ENCODE measurements at places on chromosomes 1 and 21.
A peak's percentile ranks its signal among the peaks of the same experiment; 100 is the strongest.

DNA sequence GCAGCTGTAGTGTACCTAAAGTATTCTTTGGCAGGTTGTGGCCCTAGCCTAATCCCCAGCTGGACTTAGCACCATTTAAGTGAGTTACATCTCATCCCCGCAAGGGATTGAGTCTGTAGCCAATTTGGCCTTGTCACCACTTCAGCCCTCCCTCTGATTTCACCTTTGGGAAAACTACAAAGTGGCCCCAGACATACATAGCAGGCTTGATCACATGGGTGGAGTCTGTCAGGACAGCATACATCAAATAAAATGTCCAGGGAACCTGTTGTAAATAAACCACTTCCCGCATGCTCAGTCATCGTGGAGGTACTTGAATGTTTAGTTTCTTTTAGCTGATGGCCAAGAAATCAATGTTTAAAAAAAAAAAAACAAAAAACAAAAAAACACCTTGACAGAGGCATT, 142.5 kb downstream of the DHRS3 start:
- DNase-seq, result no peak

DNA sequence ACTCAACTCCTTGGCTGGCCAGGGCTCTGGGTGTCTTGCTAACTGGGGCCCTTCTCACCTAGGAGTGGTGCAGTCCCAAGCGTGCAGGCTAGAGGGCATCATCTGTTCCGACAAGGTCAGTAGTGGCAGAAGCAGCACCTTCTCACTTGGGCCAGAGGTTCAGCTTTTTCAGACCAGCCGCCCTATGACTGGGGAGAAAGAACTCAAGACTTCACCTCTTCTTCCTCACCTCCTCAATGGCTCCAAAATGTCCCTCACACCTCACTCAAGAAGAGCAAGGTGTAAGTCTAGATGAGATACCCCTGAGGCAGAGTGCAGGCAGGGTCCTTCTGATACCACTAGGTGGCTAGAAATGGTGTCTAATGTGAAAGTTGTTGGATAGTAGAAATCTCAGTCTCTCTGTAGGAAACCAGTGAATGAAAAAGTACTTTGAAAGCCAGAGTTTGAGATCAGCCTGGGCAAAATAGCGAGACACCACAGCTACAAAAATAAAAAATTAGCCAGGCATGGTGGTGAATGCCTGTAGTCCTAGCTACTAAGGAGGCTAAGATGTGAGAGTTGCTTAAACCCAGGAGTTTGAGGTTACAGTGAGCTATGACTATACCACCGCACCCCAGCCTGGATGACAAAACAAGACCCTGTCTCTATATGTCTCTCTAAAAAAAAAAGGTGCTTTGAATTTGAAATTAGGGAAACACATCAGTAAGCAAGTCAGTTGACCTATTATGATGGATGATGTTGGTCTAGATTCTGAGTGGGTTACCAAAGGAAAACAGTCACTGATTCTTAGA, 8.6 kb upstream of the IL20 start:
- DNase-seq, result no peak

GRCh38 chr1:178308438-178308837, 188.3 kb downstream of the CLEC20A start:
- DNase-seq, result no peak

- DNase-seq, result no peak
Measured at GRCh38 chr1:18526436-18527275, 45.9 kb downstream of the KLHDC7A start.

DNA sequence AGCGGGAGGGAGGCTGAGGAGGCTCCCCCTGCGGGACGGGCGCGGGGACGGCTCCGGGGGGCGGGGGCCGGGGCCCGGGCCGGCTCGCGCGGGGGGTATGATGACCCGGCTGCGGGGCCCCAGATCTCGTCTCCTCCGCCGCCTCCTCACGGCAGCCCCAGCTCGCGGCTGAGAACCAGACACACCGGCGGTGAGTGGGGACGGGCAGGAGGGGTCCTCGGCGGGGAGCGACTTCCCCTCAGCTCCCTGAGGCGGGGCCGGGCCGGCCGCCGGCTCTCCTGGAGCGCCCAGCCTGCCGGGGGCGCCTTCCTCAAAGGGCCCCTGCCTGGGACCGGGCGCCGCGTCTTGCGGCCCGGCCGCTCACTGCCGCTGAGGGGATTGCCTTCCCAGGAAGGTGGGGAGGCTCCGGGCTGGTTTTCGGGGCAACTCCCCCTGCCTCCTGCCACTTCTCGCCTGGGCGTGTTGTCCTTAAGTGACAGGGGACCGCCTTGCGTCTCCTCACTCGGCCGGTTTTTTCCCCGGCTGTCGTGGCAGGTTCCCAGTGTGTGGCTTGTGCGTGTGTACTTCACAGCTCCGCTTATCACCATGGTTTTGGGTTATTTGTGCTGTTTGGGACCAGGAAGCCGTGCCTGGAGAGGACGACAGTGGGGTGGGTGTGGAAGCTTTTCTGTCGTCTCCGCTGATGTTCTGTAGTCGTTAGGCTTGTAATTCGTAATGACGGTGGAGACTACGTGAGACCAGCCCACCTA, 800 bp downstream of the HIPK1 start:
- no peak for DNase-seq

GRCh38 chr1:223824712-223825111, 21.0 kb downstream of the TP53BP2 start:
- DNase-seq, result no peak

GRCh38 chr1:51863384-51863783, 15.1 kb downstream of the NRDC start:
- DNase-seq, result no peak

DNA sequence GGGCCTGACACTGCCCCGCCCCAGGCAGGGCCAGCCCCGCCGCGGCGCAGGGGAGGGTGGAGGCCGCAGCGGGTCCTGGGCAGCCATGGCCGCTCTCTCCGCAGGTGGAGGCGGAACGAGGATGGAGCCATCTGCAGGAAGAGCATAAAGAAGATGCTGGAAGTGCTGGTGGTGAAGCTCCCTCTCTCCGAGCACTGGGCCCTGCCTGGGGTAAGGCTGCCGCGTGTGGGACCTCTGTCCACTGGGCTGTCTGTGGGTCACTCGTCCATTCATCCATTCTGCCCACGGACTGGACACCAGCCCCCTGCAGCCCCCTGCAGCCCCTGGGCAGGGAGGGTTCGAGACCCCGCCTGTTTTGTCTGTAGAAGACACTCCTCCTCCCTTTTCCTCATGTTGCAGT, 18.4 kb upstream of the LRRC3 start:
- DNase-seq, result no peak

DNA sequence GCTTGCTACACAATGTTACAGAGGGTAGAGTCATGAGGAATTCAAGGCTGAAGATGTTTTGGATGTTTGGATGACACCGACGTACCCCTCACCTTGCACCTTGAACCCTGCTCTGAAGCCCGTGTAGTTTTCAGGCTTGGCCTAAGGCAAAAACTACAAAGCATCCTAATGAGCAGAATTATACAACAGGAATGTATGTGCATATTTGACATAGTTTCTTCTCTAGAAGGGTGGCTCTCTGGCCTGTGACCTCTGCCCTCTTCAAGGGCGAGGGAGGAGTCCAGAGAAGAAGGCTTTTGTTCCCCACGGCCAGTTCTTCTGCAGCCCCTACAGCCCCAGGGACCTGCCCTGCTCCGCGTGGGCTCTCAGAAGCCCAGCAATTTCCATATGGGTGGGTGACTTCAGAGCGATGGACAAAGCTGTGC, 43.3 kb downstream of the L1TD1 start:
- no peak for DNase-seq

DNA sequence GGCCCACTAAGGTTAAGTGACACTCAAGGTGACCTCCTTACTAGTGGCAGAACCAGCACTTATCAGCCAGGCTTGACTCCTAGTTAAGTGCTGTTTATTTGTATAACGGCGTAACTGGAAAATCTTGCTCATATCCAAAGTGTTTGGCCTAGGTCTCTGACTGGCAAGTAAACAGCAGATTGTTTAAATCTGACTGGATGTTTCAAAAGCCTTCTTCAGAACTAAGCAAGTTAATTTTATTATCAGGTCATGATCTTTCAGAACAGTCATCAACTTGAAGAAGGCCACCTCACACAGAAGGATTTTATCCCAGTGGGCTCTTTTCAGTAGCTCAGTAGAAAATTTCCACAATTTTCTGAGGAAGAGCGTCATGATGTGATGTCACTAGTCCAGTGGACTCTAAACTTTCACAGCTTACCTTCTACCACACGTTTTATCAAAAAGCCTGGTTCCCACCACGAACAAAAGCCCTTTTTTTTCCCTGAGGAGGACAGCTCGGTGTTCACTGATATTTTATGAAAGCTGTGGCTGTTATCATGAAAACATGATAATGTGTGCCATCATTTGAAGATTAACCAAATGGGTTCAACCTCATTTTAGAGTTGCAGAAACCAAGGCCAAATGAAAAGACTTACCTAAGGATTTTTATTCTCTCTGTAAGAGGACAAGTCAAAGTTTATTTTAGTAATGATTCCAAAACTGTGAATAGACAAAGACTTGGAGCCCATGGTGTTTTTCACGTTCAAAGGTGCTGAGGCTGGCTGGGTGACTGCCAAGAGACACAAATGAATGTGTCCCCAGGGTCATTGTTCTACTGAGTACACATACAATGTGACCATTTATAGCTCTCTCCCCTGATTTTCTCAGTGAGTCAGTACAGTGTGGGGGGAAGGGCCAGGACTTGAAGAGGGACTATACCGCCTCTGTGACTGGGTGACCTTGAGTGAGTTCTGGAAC, 9.1 kb downstream of the SGIP1 start:
- no peak for DNase-seq

DNA sequence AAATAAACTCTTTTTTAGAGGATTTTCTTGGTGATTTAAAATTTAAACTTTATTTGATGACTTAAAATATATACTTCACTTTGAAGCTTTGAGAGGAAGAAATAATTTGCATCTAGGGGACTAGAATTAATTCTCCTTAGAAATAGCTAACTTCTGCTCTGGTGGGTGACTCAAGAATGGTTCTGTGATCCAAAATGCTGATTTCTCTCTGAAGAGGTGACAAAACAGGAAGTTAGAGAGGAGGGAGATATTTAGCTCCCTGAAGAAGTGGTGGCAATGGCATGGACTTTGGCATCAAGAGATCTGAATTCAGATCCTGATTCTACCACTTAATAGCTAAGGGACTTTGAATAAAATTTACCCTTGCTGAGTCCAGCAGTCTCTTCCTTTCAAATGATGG, 125.8 kb upstream of the ATP1B1 start:
- no peak for DNase-seq

DNA sequence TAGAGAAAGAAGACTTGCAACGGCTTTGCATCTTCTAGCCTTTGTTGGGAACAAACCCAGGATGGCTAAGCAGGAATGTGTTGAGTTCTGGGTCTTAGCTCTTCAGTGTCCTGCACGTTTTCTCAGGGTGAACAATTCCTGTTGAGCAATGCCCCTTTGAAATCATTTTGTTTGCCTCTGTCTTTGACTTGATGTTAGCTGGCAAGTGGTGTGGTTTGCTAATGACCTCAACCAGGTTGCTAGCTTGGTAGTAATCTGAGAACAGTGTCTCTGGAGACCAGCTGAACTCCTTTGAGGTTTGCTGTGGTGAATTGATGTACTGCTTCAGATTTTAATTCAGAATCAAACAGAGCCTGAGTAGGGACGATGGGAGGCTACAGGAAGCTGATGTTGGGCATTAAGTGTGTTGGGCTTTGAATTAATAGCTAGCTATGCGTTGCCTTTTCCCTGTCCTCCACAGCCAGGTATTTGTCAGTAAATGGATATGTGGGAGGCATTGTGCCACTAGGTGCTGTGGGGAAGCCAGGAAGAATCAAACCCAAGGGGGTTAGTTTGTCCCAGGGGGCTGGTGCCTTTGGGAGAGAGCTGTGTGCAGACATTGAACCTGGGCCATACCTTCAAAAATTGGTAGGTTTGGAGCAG, 23.3 kb upstream of the SRSF10 start:
- DNase-seq, result no peak

- DNase-seq, result no peak
Measured at GRCh38 chr1:100816049-100816448, 78.6 kb downstream of the EXTL2 start.

DNA sequence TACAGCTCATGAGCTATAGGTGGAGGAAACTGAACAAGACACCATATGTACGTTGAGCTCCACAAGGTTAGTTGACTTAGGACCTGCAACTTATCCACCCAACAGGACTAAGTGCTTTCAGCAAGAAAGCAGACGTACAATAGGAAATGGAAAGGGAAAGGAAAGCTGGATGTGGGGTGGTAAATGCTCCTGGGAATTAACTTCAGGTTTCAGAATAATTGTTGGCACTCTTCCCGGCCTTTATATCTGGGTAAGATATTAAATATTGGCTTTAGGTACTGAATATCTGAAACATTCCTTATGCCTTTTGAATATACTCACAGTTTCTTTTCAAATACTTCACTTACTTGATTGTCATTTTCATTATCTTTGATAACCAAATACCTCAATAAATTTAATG, 36.3 kb downstream of the GLMN start:
- DNase-seq, result no peak

- DNase-seq, result peak; percentile 94
Measured at GRCh38 chr1:36083635-36084496, at the start of gene TEKT2. Gene TEKT2 (plus strand): TSS chr1:36084094. CDS start chr1:36084922, 828 bp downstream.
